ENCODE measurements at places on chromosomes 6 and 20. TPM values are rescaled to one million over a fixed set of nuclear protein-coding genes. Genes with fewer than 3 reads are reported as not detected.

DNA sequence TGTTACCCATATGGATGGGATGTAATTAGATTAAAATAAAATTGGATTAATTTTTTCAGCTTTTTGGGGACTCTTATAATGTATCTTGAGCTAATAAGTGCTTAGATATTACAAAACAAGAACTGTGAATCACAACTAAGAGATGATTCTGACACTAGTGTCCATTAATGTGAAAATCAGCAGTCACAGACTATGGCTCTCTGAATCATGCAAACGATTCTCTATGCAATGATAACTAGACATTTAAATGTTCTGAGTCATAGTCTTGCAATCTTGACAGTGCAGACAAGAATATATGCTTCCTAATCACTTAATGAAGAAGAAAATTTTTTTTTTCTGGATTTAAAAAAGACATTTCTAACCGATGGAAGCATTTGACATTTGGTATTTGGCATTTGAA, 82.2 kb upstream of the OPRM1 start:
- no peaks in the 10 kb centered on the region for H3K4me1 ChIP-seq
- no peak overlapping the region for H3K4me3 ChIP-seq
- H3K27ac ChIP-seq, result no peak overlapping the region

NHSL1 gene
- 26.5 TPM for total RNA-seq

DNA sequence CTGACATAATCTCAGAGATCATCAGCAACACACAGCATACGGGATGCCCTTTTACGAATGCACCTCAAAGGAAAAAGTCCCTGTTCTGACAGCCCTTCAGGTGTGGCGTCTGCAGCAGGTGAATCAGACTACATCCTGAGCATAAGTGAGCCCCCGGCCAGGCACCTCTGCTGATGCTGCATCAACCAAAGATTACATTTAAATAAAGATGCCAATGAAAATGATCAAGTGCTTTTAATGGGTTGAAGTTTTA, 58.7 kb downstream of the INSM1 start:
- no peaks in the 10 kb centered on the region for H3K4me1 ChIP-seq
- H3K36me3 ChIP-seq, result peaks cover 22% of the 10 kb centered on the region
- H3K4me3 ChIP-seq, result no peak overlapping the region
- H3K27me3 ChIP-seq, result no peaks in the 10 kb centered on the region
- H3K27ac ChIP-seq, result no peak overlapping the region
- no peak for DNase-seq

GRM1 gene
- total RNA-seq, result not detected

DNA sequence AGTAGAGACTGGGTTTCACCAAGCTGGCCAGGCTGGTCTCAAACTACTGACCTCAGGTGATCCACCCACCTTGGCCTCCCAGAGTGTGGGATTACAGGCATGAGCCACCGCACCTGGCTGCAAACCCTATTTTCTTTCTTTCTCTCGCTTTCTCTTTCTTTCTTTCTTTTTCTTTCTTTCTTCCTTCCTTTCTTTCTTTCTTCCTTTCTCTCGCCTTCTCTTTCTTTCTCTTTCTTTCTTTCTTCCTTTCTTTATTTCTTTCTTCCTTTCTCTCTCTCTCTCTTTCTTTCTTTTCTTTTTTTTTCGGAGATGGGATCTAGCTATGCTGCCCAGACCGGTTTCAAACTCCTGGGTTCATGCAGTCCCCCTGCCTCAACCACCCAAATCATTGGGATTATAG, 47.0 kb upstream of the TGM3 start:
- no peak for DNase-seq
- H3K4me1 ChIP-seq, result peaks cover 13% of the 10 kb centered on the region
- no peaks in the 10 kb centered on the region for H3K36me3 ChIP-seq
- no peak overlapping the region for H3K27ac ChIP-seq
- no peaks in the 10 kb centered on the region for H3K27me3 ChIP-seq
- no peak overlapping the region for H3K4me3 ChIP-seq

- DNase-seq, result no peak
- H3K36me3 ChIP-seq, result peaks cover 90% of the 10 kb centered on the region
- H3K27ac ChIP-seq, result no peak overlapping the region
- peaks cover 8% of the 10 kb centered on the region for H3K4me1 ChIP-seq
Observed at GRCh38 chr6:15522856-15523529, 139.8 kb downstream of the DTNBP1 start.

EFCAB8 gene
- 0.38 TPM for total RNA-seq

GRCh38 chr6:140438346-140438735, 1063.9 kb upstream of the CITED2 start:
- H3K36me3 ChIP-seq, result no peaks in the 10 kb centered on the region
- H3K4me3 ChIP-seq, result no peak overlapping the region
- H3K27ac ChIP-seq, result no peak overlapping the region
- peaks cover 5% of the 10 kb centered on the region for H3K4me1 ChIP-seq
- DNase-seq, result no peak

GRCh38 chr6:2168480-2168879, 76.9 kb downstream of the GMDS start:
- H3K27ac ChIP-seq, result no peak overlapping the region
- H3K4me3 ChIP-seq, result no peak overlapping the region
- H3K4me1 ChIP-seq, result no peaks in the 10 kb centered on the region
- no peaks in the 10 kb centered on the region for H3K27me3 ChIP-seq

- H3K4me3 ChIP-seq, result no peak overlapping the region
- H3K27ac ChIP-seq, result no peak overlapping the region
- H3K4me1 ChIP-seq, result peaks cover 3% of the 10 kb centered on the region
- no peaks in the 10 kb centered on the region for H3K27me3 ChIP-seq
- no peak for DNase-seq
- no peaks in the 10 kb centered on the region for H3K36me3 ChIP-seq
Observed at GRCh38 chr20:1505871-1506270, 14.7 kb upstream of the SIRPB2 start.

GPX5 gene
- not detected for total RNA-seq

KCNK15 gene
- 2.5 TPM for total RNA-seq

ABT1 gene
- total RNA-seq, result 16.0 TPM

ZC2HC1B gene
- total RNA-seq, result not detected

BMP6 gene
- 1.5 TPM for total RNA-seq

FAM217A gene
- total RNA-seq, result not detected

- H3K27ac ChIP-seq, result no peak overlapping the region
- no peak for DNase-seq
- no peaks in the 10 kb centered on the region for H3K27me3 ChIP-seq
- no peaks in the 10 kb centered on the region for H3K4me1 ChIP-seq
Observed at GRCh38 chr6:118844915-118845314, 49.0 kb upstream of the ASF1A start.

UBD gene
- 1.6 TPM for total RNA-seq

DNA sequence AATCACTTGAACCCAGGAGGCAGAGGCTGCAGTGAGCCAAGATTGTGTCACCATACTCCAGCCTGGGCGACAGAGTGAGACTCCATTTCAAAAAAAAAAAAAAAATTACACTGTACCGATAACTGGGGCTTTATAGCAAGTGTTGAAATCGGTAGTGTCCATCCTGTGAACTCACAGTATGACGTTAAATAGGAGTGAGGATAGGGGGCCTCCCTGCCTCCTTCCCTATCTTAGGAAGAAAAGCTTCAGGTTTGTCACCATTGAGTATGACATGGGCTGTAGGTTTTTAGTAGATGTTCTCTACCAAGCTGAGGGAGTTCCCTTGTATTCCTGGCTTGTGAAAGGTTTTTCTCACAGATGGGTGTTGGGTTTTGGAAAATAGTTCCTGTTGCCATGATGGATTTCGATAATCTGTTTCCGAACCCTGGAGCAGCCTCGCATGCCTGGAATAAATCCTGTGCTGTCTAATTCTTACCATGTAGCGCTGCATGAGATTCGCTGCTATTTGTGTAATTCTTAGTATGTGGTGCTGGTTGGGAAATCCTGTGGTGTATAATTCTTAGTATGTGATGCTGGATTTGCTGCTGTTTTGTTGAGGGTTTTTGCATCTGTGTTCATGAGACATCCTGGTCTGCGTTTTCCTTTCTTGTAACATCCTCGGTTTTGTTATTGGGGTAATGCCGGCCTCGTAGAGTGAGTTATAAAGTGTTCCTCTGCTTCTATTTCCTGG, 23.6 kb downstream of the NTSR1 start:
- H3K27me3 ChIP-seq, result no peaks in the 10 kb centered on the region
- H3K4me1 ChIP-seq, result no peaks in the 10 kb centered on the region
- H3K4me3 ChIP-seq, result no peak overlapping the region
- H3K36me3 ChIP-seq, result no peaks in the 10 kb centered on the region
- no peak overlapping the region for H3K27ac ChIP-seq
- DNase-seq, result no peak

DNA sequence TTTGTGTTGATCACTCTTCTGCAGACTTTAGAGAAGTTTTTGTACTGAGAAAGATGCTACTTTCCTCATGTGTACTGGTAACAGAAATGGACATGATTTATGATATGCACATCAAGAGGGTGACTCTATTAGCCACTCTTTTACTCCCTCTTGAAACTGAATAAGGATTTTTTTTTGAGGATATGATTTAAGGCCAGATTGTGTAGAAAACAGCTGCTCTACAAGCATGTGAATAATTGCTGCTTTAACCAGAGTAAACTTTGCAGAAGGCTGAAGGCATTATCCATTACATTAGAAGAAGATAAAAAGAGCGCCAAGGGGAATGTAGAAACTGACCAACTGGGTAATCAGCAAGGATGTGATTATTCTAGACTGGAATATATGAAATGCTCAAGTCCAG, 276.2 kb upstream of the MAP3K7 start:
- H3K27me3 ChIP-seq, result no peaks in the 10 kb centered on the region
- no peaks in the 10 kb centered on the region for H3K4me1 ChIP-seq
- H3K36me3 ChIP-seq, result no peaks in the 10 kb centered on the region

DNA sequence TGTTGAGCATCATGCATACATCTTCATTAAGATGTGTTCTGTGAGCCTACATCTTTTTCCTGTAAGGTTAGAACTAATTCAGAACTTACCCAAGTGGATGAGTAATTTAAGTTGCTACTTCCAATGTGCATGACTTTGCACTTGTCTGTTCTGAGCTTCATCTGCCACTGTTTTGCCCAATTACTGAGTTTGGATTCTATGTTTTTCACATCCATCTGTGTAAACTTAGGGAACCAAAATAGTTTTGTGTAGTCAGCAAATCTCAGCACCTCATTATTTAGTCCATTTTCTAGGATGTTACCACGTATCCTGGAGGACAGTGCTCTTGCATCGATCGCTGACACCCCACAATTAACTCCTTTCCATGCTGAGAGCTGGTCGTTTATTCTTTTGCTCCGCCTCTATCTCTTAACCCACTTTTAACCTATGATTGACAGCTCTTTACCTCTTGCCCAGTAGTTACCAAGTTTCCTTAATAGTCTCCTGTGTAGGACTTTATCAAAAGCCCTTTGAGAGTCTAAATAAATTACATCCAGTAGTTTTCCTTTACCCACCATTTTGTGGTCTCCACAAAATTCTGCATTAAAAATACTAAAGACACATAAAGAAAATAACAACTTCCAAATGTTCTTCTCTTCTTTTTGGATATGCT, 44.2 kb upstream of the CITED2 start:
- no peak for DNase-seq
- no peak overlapping the region for H3K4me3 ChIP-seq
- no peak overlapping the region for H3K27ac ChIP-seq
- no peaks in the 10 kb centered on the region for H3K4me1 ChIP-seq
- H3K27me3 ChIP-seq, result no peaks in the 10 kb centered on the region

GRCh38 chr6:169241688-169242350, 11.8 kb downstream of the THBS2 start:
- no peak for DNase-seq
- peaks cover 10% of the 10 kb centered on the region for H3K4me1 ChIP-seq
- no peaks in the 10 kb centered on the region for H3K36me3 ChIP-seq
- no peak overlapping the region for H3K4me3 ChIP-seq
- no peak overlapping the region for H3K27ac ChIP-seq

PCMT1 gene
- 89.7 TPM for total RNA-seq

GRCh38 chr20:33279261-33279910, 3.6 kb upstream of the BPIFB1 start:
- DNase-seq, result no peak
- no peak overlapping the region for H3K27ac ChIP-seq
- no peaks in the 10 kb centered on the region for H3K36me3 ChIP-seq
- H3K4me3 ChIP-seq, result no peak overlapping the region

DNA sequence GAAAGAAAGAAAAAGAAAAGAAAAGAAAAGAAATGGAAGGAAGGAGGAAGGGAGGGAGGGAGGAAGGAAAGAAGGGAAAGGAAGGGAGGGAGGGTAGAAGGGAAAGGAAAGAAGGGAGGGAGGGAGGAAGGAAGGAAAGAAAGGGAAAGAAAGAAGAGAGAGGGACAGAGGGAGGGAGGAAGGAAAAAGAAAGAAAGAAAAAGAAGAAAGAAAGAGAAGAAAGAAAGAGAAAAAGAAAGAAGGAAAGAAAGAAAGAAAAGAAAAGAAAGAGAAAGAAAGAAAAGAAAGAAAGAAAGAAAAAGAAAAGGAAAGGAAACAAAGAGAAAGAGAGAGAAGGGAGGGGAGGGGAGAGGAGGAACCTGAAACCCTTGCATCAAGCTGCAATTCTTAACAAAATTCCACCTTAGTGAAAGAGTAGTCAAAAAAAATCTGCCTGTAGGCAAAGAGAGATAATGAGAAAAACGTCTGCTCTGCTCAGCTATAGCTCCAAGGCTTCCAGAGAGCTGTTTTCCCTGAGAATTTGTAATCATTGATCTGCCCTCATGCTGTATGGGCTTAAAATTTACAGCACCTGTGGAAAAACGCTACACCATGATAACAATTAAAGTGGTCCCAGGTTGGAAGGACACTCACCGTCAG, 16.7 kb upstream of the MYCT1 start:
- no peaks in the 10 kb centered on the region for H3K36me3 ChIP-seq
- no peaks in the 10 kb centered on the region for H3K27me3 ChIP-seq
- H3K4me3 ChIP-seq, result no peak overlapping the region
- no peaks in the 10 kb centered on the region for H3K4me1 ChIP-seq
- no peak for DNase-seq

DNA sequence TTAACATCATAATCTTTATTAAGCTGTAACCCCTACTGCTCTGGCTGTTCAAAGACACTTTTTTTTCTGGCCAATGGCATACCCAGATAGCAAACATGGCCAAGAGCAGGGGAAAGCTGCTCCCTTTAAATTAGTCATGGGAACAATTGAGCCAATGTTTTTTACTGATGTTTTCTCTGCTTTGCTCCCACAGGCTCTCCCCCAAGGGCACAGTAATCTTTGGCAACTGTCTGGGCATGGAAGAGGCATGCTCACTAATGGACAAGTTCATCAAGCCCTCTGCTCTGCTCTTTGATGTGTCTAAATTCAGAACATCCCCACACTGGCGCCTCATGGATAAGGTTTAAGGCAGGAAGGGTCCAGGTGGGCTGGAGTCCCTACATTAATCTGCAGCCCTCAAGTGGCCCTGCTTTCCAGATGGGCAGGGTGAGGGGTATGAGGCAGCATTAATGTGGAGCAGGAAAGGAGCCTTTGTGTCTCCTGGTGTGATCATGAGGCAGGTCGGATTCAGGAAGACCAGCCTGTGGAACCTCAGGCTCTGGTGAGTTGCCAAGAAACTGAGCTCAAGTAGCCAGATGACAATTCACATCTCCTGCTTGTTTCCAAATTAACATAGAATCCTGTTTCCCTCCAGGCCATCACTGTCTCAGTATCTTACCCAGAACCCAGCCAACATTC, 227.0 kb upstream of the CST7 start:
- DNase-seq, result no peak
- no peak overlapping the region for H3K4me3 ChIP-seq
- no peaks in the 10 kb centered on the region for H3K4me1 ChIP-seq
- no peaks in the 10 kb centered on the region for H3K36me3 ChIP-seq
- no peak overlapping the region for H3K27ac ChIP-seq
- no peaks in the 10 kb centered on the region for H3K27me3 ChIP-seq
